T-helper 1 cell (primary cell): ENCODE measurements at places on chromosomes 1 and 21.

- DNase-seq = no peak
These were observed 21.1 kb downstream of the TTC13 start for GRCh38 chr1:230957580-230957989.

DNA sequence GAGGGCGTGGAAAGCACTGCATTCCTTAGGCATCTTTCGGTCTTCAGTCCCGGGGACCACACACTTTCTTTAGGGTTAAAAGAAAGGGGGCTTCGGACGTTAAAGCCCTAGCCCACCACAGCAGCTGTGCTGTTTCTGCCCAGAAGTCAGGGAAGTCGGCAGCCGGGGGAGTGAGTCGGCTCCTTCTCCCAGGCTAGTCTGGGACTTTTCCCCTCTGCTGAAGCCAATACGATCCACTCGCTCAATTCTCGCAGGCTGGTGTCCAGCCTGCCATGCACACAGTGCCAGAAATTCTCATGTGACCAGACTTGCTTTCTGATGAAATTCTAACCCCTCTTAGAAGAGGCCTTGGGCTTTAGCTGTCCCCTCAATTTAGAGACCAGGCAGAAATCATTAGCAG is 67.7 kb downstream of the BCAR3 start:
- DNase-seq = no peak

- DNase-seq = no peak
These were observed 436.4 kb downstream of the PLA2G4A start for GRCh38 chr1:187264995-187265602.

- DNase-seq = no peak
These were observed 27.0 kb upstream of the SERBP1 start for GRCh38 chr1:67457247-67457646.

DNA sequence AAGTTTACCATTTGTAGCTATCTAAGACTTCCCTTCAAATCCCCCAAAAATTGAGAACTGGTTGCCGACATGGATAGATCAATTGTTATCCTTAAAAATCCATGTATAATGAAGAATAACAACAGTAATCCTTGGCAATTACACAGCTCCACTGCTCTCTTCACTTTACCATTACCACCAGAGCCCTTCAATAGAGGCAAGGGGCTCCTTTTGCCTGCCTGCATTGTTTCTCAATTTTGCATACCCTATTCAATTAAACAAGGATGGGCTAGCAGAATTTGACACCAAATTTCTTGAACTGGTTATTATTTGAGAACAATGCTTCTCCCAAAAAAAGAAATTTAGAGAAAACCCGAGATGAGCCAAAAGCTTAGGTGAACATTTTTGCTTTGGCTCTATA is 387.8 kb upstream of the PKN2 start:
- DNase-seq = no peak

- DNase-seq = no peak
These were observed 13.5 kb upstream of the CACNA1E start for GRCh38 chr1:181469829-181470228.

GRCh38 chr1:147890177-147890790 is 12.3 kb upstream of the GJA8 start:
- DNase-seq = peak; percentile 14
